ENCODE measurements at places on chromosomes 6 and 20.
A peak's percentile ranks its signal among the peaks of the same experiment; 100 is the strongest.

DNA sequence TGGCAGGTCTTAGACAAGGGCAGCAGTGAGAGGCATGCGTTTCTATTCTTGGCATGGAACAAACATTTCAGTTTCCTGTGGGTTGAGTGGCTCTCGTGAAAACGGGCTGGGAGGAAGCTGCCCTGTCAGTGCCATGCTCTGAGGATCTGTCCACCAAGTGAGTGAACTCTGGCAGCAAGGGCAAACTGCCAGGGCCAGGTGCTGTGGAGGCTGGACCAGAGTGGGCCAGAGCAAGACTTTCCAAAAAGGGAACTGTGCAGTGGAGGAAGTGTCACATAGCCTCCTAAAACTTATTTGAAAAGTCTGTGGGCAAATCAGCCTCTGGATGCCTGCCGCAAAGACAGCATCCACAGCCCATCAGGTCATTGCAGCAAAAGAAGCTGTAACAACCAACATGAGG is 44.2 kb upstream of the TAB2 start:
- no peak for DNase-seq

DNA sequence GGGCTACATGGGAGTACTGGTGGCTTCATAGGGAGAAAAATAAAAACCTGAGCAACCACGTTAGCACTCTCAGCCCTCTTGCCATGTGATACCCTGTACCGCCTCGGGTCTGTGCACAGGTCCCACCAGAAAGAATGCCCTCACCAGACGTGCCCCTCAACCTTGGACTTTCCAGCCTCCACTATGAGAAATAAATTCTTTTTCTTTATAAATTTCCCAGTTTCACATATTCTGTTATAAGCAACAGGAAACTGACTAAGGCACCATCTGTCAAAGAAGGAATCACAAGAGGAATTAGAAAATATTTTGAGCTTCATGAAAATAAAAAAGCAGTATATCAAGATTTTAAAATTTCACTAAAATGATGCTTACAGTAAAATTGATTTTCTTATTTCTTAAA is 168.4 kb upstream of the BMP5 start:
- DNase-seq, result no peak

DNA sequence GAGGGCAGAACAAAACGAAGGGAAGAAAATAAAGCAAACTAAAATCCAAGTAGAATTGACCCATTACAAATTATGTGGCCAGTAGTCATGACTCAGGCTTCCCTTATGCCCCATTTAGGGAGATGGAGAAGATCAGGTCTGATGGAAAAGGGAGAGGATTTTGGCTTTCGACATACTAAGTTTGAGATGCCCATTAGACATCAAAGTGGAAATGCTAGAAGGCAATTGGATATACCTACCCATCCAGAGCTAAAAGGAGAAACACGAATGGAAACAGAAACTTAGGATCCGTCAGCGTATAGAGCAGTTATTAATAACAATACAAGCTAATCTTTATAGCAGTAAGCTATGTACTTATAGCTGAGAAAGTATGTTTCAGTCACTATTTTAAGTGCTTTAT is 4.8 kb downstream of the TRPC4AP start:
- DNase-seq, result no peak

DNA sequence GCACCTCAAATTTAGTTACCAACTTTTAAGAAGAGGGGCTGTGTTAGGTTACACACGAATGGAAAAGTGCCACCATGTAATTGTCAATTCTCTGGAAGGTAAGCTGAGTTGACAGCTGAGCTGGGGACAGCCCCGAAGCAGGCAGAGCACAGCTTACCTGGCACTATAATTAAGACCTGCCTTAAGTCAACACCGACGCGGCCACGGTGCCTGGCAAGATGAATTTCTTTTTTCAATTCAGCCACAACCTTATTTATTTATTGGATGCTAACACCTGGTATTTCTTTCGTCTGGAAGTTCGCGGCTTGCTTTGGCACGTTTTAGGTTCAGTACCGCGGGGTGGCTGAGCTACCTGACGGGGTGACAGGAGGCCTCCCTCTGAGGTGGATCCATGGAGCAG is 40.6 kb upstream of the NFATC2 start:
- peak; percentile 55 for DNase-seq

DNA sequence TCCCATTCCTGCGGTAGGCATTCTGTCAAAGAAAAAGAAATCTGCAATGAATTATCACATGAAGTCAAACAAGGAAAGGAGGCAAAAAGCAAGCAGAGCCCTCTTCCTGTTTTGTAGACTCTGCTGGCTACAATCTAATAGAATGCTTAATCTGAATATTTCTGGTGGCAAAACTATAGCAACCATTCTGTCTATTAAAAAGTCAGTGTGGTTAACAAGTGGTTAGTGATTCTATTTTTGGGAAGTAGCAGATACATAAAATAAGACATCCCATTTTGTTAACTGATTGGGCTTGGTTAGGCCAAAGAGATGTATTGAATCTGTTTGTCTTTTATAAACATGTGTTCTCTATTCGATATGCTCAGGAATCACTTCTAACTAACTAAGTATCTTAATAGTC is 442.3 kb downstream of the CDC5L start:
- no peak for DNase-seq

DNA sequence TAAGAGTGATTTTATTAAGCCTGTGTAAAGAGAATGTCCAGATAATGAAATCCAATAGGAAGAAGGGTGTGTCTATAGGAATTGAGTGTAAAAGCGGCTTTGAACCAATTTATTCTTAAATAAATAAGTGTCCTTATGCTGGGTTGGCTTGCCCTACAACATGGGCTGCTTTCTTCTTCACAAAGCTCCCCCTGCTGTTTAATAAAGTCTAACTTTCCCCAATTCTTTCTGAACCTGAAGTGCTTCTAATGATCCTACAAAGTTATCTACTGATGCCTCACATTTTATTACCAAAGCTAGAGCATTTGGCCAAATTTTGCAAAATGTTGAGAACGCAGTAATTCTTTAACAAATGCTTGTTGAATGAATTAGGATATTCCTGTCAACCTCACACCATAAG is 36.3 kb upstream of the SIRT5 start:
- DNase-seq, result no peak

DNA sequence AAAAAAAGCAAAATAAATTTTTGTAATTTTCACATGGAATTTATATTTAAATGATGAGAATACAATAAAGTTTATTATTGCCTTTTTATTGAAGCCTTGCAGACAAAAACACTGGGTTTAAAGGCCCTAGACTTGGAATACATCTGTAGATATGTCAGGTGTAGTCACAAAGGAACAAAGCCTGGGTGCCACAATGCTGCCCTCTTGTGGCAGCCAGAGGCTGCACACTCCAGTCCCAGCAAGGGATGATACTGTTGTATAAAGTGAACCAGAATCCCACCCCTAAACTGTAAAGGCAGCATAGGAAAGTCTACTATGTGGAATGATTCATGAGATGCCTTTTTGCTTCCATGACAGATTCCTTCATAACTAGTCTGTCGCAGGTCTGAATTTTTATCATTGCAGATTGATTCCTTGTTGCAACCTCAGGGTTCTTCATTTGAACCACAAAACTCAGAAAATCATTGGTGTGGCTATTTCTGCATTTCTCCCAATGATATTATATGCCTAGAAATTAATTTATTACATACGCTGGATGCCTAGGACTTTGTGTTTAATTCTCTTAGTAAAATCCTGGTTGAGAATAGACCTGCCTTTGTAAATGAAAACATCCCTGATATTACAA is 37.0 kb downstream of the MAK start:
- peak; percentile 59 for DNase-seq

DNA sequence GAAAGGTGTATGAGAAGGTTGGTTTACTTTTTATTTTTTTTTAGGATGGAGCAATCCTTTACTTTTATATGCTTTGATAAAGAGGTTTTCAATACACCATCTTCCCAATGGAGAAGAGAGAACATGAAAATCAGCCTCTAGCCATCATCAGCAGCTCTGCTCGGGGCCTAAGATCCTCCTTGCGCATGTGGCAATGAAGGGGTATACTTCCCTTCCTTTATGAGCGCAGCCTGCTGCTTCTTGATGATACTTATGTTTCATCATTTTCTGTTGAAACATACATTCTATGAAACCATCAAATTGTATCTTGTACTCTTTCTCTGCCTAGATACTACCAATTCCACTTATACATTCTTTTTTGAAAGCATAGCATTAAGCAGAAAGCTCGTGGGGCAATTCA is 74.5 kb downstream of the MAP7 start:
- no peak for DNase-seq

DNA sequence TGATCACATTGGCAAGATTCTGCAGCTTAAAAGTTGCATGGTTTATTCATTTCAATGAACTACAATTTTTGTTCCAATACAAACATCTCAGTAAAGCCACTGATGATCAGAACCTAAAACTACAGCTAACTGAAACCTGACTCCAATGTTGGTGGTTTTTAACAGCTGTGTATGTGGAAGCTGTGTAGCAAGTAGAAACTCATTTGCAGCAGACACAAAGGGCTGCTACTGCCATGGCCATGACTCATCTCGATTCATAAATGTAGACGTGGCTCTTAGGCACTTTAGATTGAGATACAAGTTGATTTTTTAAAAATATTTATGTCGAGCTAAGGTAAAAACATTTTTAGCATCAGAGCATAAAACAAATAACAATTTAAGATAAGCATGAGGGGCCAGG is 19.5 kb upstream of the MAP3K4 start:
- DNase-seq, result no peak

Measured in NCI-H2081 (cell line).